ENCODE measurements at places on chromosomes 6 and 20.

GRCh38 chr20:4560667-4561066 lies 161.0 kb upstream of the PRND start:
- DNase-seq = no peak

- no peak for DNase-seq
Observed at GRCh38 chr6:89932245-89932802, 38.1 kb downstream of the GJA10 start.

DNA sequence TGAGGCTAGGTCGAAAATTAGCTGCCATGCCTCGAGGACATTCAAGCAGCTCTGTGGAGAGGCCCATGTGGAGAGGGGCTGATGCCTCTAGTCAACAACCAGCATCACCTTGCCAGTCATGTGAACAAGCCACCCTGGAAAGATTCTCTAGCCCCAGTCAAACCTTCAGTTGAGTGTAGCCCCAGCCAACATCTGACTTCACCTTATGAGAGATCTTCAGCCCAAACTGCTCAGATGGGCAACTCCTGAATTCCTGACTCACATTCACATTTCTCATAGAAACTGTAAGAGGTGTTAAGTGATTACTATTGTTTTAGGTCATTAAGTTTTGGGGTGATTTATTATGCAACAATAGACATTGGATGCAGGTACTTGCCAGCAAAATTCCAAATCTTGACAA lies 44.9 kb downstream of the GJA10 start:
- DNase-seq = no peak

- no peak for DNase-seq
Observed at GRCh38 chr6:40427196-40427595, 160.0 kb downstream of the LRFN2 start.

DNA sequence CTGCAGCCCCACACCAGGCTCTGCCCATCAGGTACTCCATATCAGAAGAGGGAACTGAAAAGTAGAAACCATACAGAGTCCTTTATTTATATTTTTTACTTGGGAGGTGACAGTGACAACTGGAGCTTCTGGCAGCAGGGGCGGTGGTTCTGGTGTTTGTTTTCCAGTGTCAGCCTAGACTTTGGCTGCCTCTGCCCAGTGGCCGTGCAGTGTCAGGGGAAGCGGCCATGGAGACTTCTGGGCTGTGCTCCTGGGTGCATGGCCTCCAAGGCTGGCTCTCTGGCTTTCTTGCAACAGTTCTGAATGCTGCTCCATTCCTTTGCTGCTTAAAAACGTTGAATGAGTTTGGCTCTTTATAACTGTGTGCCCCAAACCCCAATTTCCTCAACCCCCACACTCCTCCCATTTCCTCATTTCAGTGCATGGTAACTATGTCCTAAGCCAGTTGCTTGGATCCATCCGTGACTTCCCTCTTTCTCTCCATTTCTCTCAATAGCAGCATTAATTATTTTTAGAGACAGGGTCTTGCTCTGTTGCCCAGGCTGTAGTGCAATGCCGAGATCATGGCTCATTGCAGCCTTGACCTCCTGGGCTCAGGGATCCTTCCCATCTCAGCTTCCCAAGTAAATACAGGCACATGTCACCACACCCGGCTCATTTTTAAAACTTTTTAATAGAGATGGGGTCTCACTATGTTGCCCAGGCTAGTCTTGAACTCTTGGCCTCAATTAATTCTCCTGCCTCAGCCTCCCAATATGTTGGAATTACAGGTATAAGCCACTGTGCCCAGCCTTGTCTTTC lies 141.1 kb upstream of the SGK1 start:
- DNase-seq = no peak

GRCh38 chr6:107132330-107132954 lies 17.1 kb upstream of the BEND3 start:
- DNase-seq = peak; percentile 20

DNA sequence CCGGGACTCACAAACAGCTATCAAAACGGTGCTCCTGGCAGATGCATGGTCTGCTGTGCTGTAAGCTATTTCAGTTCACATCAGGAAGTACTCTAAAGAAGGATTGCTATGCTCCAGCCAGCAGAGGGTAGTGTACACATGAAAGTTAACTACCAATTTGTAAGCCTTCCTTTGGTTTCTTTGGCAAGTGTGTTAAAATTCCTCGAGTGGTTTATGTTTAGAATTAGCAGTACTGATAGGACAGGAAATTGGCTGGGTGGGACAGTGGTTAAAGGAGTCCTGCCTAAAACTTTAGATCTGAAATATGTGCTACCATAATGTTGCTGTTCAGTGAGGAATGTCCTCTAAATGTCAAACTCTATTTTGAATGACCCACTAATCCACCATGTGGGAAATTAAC lies 47.4 kb downstream of the TRMT11 start:
- DNase-seq = no peak

- DNase-seq = no peak
Observed at GRCh38 chr20:43776691-43777090, 49.9 kb upstream of the GTSF1L start.

- no peak for DNase-seq
Observed at GRCh38 chr20:56750430-56750829, 121.3 kb downstream of the TFAP2C start.

DNA sequence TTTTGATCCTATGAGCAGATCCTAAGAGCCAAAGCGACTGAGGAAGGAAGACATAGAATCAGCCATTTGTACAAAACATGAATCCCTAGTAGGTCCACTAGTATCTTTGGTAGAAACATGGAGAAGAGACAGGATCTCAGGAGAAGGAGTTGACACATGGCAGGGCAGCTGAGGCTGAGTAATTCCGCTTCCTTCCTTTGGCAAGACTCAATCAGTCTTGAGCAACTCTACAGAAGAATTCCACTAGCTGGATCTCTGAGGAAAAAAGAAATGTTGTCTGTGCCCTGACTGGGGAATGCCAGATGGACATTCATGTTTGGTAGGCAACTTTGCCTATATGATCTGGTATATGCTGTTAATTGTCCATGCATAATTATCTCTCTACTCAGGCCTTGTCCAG lies 35.3 kb downstream of the ESR1 start:
- no peak for DNase-seq

- no peak for DNase-seq
Observed at GRCh38 chr20:44364068-44364467, 8.6 kb downstream of the HNF4A start.

DNA sequence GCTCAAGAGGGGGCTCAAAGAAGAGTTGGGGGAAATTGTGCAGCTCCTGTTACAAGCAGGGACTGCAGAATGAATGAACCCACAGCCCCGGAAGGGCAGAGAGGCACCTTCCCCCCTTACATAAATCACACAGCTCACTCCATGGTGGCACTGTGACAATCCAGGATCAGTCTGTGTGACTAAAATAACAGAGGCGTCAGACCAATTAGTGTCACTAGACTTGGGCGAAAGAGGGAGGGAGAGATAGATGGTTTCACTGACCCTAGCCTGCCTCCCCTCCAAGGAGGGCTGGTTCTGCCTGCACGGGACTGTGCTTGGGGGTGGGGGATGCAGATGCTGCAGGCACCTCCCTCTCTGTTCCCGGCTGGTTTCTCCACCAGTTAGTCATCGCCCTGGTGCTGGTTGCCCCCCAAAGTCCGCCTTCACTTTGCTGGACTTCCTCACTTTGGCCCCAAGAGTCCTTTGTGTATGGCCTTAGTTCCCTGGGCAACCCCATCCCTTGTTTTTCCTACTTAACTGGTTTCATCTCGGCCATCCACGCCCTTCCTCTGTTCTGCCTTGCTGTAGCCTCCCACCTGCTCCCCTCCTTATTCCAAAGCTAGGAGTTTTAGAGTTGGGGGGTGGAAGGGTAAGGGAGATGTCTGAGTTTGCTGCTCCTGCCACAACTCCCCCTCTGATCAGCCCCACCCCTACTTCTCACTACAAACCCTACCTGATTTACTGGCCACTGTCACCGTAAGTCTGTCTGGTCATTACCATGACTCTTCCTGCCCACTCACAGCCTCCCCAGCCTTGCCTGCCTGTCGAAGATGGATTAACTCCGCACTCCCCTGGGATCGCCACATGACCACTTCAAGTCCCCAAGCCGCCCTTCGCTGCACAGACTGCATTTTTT lies 17.7 kb downstream of the CCDC167 start:
- DNase-seq = no peak

DNA sequence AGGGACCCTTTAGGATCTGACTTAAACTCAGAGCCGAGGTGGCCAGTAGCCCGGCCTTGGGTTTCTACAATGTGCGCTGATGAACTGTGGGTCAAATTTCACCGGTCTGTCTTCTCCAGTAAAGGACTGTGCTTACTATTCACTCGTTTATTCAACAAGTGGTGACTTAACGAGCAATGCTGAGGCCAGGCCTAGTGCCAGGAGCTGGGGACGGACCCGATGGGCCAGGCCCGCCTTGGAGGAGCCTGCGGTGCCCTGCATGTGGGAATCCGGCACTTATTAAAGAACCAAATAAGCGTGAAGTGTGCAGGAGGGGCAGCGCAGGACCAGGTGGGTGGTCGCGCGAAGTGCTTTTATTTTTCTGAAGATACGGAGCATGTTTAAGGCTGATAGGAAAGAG lies 24.0 kb downstream of the CTCFL start:
- no peak for DNase-seq

DNA sequence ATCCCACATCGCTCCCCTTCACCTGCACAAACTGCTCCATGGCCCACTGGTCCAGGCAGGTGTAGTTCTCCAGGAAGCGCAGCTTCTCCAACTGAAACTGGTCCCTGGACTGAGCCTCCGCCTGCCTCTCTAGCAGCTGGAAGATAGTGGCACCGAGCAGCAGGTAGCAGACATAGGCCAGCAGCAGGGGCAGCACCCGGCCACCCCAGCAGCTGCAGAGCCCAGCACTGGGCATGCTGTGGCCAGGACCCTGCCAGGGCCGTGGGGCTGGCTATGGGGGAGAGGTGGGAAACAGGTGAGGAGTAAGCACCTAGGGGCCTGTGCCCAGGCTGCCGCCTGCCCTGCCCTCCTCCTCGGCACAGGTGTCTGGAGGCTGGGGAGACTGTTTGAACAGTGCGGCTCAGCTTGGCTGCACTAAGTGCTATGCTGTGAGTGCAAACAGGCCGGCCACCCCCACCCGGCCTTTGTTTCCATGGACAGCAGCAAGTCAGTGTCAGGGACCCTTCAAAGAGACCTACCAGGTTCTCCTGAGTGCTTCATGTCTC lies at the start of gene KCNK16:
Gene KCNK16 (minus strand): TSS at position 397 of the 545 bp plus-strand sequence. CDS start 162 bp downstream, at position 235.
- no peak for DNase-seq

GRCh38 chr6:34514593-34515472 lies 41.3 kb downstream of the SPDEF start:
- peak; percentile 10 for DNase-seq

GRCh38 chr6:69848552-69848951 lies 17.8 kb upstream of the COL19A1 start:
- no peak for DNase-seq

DNA sequence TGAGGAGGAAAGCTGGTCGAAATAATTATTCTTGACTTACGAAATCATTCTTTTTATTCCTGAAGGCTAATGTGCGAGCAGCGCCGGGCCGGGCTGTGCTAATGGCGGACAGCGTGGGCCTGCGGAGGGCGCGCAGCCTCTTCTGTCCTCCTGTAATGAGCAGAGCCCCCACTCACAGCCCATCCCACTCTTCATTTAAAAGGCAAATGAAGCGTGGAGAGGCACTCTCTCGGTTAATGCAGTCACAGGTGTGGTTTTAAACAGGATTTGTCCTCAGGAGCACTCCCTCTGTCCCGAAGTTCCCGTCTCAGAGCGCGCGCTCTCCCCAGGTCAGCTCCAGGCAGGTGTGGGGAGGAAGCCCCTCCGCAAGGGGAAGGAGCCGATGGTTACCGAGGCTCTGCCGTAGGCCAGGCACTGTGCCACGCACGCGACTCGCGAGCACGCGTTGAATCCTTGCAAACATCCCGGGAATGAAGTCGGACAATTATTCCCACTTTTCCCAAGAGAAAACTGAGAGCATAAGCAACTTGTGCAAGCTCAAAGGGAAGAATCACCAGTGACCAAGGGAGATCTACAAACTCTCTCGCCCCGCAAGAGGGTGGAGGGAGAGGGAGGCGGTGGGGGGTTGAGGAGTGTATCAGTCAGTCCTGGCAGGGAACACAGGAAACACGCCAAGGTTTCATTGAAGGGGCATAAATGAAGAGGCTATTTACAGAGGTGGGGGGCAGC lies 35.5 kb upstream of the ZFAND3 start:
- peak; percentile 27 for DNase-seq

DNA sequence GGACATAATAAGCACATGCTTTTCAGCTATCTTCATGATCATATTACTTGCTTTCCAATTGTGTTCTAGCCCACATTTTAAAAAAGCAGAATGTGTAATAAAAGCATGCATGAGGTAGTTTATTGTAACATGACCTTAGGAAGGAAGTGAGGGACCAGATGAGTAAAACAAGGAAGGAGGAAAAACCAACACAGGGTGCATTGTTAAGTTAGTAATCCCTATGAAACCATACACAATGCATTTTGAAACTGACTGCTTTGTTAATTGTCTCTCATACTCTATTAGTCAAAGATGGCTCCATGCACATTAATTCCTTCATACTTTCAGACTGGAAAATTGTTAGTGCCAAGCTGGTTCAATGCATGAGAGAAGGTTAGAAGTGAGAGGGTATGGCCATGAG lies 37.7 kb upstream of the CENPW start:
- no peak for DNase-seq

DNA sequence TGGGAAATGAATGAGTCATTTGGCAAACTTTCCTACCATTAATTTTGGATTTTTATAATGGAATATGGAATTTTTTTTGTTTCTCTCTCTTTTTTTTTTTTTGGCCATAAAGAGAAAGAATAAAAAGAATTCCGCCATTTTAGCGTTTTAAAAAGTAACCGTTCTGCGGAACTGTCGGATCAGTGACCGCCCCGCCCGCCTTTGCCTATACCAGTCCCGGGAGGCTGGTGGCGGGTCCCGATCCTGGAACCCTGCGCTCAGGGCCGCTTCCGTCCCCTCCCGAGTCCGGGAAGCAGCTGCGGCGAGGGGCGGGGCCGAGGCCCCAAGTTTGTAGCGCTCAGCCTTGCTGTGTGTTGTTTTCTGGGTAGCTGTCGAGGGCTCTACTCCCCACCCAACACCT lies 609 bp downstream of the L3MBTL1 start:
- DNase-seq = no peak

GRCh38 chr20:31704225-31705119 lies 18.2 kb downstream of the BCL2L1 start:
- no peak for DNase-seq

DNA sequence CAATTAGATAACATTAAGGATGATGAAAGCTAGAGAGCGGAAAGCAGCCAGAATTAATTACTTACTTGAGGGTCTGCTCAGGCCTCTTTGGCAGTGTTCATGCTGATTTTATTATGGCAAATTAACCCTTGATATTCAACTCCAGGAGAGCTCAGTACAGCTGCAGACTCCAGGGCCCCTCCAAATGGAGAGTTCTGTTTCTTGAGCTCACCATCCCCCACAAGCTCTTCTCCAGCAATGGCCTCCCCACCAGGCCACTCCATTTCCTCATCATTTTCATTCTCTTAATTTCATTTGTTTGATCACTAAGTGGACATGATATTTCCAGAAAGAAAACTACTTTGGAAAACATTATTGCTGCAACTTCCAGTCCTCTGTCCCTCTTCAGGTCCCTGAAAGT lies 513.3 kb upstream of the NOX3 start:
- DNase-seq = no peak

DNA sequence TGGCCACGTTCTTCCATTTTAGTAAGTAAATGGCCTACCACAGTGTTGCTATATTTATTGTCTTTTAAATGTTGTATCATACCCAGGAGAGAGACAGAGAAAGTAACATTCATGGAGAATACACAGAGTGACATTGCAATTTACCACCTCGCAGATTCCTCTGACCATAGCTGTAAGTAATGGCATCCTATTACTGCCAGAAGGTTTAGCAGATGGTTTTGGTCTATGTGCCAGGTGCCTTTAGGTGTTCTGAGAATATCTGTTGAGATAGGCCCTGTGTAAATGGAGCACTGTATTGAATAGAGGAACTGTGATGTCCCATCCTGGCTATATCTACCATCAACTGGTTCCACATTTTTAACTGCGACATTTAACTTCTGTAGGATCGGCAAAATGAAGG lies 559.6 kb downstream of the KIF16B start:
- DNase-seq = no peak
